Activated T-helper 1 cell treated with anti-CD3 and anti-CD28 coated beads, Interleukin-2, amount 50 U/mL, for 16 hours (primary cell): ENCODE measurements at places on chromosomes 1 and 21.

- DNase-seq, result no peak
These were observed 16.8 kb upstream of the PDXK start for GRCh38 chr21:43701936-43702784.

- no peak for DNase-seq
These were observed 1.9 kb downstream of the DHRS3 start for GRCh38 chr1:12615865-12616708.

DNA sequence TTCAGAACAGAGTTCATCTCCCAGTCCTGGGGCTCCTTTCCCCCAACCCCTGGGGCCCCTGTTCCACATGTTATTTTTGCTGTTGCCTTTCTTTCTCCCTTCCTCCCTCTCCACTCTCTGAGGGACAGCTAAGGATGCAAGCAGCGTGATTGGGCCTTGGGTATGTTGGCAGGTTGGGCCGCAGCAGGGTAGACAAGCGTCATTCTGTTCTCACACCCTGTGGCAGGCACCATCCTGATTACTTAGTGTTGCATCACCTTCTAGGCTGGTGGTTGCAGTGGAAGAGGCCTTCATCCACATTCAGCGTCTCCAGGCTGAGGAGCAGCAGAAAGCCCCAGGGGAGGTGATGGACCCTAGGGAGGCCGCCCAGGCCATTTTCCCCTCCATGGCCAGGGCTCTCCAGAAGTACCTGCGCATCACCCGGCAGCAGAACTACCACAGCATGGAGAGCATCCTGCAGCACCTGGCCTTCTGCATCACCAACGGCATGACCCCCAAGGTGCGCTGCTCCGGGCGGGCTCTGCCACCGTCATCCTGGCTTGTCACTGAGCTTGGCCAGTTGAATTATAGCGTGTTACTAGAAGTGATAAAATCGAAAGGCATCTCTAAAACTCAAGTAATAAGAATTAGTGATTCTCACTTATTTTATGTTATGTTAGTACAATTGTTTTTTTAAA is 43.4 kb downstream of the VANGL1 start:
- DNase-seq, result no peak

DNA sequence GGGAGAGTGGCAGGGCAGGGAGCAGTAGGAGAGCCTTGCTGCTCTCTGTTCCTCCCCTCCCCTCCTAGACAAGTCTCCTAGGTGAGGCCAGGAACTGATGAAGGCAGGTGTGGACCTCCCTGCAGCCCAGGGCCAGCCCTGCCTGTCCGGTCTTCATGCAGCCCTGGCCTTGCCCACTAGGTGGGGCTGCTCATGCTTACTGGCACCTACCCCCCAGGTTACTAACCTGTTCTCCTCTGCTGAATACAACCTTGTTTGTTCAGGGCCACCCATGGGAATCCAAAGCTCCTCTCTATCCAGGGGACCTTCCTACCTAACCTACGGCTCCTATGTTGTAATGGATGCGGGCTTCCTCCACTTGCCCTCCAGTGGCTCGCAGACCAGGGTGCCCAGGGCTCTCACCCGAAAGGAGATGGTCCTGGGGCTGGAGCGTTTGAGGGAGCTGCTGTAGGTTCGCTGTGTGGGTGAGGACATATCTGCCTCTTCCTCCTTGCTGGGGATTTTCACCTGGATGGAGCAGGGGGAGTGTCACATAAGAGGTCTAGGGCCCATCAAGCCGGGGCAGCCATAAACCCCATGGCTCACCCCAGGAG is 7.9 kb upstream of the TNNT2 start:
- no peak for DNase-seq

- no peak for DNase-seq
These were observed 16.6 kb downstream of the STX12 start for GRCh38 chr1:27789540-27790041.

DNA sequence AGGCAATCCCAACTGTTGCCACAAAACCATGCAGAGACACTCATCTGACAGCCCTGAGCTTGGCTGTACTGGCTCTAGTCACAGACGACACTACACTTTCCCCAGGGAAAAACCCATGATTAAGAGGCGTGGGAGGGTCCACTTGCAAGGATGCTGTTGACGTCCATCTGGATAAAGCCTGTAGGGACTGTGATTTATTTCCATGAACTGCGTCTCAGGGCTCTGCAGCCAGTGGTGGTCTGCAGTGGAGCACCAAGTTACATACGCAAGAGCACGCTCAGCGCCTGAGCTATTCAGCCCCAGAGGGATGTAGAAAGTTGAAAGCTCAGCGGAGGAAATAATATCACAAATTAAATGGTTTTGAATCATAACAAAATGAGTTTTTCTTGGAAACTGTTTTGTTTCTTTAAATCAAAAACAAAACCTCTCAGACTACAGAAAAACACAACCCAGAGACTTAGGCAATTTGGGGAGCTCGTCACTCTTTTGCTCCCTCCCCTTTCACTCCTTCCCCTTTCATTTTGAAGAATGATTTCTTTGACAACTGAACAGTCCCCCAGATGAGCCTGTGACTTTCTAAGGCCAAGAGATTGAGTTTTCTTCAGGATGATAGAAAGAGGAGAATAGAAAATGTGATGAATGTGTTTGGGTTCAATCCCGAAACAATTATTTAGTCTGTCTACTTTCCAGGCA is 71.2 kb downstream of the NGF start:
- DNase-seq, result no peak

DNA sequence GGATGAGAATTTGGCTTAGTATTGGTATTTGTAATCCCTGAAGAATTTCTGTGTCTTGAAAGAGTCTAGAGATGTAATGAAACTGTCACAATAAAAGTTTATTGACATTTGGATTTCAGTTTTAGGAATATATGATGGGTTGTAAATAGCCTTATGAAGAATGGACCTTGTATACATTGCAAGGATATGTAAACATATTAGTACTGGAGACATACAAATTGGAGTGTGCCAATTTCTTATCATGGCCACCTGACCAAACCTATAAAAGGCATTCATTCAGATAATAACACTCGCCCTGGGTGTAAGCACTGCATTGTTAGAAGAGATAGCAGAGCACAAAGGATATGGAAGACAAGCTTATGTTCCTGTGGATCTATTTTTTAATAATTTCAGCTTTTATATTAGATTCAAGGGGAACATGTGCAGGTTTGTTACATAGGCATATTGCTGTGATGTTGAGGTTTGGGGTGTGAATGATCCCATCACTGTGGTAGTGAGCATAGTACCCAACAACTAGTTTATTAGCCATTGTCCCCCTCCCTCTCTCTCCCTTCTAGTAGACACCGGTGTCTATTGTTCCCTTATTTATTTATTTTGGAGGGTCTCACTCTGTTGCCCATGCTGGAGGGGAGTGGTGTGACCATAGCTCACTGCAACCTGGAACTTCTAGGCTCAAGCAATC is 8.6 kb downstream of the S1PR1 start:
- DNase-seq, result no peak

- no peak for DNase-seq
These were observed 80.4 kb downstream of the NPHP4 start for GRCh38 chr1:5911871-5912271.

GRCh38 chr1:84715342-84716019 is 25.2 kb upstream of the SSX2IP start:
- no peak for DNase-seq

DNA sequence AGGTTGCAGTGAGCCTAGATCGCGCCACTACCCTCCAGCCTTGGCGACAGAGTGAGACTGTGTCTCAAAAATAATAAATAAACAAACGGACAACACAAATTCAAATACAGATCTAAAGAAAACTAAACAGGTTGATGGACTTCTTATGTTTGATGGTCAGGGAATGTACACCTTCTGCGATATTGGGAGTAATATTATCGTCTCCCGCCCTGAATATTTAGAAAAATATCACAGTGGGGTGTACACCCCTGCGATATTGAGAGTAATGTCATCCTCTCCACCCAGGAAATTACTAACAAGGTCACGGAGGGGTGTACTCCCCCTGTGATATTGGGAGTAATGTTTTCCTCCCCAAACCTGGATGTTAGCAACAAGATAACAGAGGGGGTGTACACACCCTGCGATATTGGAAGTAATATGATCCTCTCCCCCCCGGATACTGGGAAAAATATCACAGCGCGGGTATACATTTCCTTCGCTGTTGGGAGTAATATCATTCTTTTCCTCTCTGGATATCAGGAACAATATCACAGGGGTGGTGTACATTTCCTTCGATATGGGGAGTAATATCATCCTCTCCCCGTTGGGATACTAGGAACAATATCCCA is 1.4 kb upstream of the CFAP298 start:
- DNase-seq, result no peak

DNA sequence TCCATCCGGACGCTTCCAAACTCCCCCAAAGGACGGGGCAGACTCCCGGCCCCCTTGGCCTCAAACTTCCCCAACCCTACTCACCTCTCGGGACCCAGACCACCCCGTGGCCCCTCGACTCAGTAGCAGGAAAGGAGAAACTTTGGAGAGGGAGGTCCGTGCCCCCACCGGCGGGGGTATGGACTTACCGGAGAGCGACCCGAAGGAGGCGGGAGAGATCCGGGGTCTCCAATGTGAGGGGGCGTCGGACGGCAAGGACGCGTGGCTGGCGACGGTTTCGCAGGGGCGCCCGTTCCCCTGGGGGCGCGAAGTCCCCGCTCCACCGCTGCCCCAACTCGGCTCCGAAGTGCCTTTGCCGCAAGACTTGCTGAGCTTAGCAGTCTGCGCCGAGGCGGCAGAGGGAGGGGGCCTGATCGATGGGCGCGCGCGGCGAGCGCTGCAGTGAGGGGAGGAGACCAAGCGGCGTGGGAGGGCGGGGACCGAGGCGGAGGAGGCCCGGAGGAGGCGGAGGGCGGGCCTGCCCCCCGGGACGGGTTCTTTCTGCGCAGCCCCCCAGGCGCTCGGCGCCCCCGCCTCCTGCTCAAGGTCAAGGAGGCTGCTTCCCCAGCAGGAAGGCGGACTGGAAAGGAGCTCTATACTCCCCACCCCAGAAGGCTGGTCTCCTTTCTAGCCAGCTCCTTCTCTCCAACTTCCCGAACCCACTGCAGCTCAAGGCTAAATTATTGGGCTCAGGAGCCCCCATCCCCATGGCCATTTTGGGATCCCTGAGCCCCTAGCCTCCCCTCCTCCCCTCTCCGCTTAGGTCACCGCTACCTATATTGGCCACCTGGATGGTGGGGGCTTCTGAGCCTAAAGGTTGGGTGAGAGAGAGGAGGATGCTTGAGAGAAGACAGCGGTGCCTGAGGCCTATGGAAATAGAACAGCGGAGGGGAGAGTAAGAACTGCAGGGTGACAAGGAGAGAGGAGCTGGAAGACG is at the start of gene SYT2:
SYT2 (minus strand) TSS at position 385 of the 976 bp plus-strand sequence. CDS start 104,682 bp downstream, outside the sequence.
- DNase-seq, result no peak

DNA sequence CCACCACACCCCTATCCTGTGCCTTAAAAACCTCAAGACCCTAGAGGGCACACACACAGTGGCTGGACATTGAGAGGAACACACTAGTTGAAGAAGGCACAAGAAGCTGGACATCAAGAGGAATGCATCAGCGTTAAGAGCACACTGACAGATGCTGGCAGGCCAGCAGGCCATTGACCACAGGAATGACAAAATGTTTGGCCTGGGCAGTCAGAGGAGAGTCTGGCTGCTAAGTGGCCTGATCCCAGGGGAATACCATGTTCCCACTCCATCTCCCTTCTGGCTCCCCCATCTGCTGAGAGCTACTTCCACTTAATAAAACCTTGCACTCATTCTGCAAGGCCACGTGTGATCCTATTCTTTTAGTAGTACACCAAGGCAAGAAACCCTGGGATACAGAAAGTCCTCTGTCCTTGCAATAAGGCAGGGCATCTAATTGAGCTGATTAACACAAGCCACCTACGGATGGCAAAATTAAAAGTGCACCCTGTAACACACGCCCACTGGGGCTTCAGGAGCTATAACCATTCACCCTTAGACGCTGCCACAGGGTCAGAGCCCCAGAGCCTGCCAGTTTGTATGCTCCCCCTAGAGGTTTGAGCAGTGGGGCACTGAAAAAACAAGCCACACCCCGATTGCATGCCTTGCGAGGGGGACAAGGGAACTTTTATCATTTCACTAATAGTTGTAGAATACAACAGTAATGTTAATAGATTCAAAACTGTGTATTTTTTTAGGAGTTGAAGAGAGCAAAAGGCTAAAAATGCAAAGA is 1216.1 kb upstream of the NCAM2 start:
- no peak for DNase-seq

GRCh38 chr1:234969581-234970400 is 158.8 kb downstream of the TOMM20 start:
- DNase-seq, result no peak

DNA sequence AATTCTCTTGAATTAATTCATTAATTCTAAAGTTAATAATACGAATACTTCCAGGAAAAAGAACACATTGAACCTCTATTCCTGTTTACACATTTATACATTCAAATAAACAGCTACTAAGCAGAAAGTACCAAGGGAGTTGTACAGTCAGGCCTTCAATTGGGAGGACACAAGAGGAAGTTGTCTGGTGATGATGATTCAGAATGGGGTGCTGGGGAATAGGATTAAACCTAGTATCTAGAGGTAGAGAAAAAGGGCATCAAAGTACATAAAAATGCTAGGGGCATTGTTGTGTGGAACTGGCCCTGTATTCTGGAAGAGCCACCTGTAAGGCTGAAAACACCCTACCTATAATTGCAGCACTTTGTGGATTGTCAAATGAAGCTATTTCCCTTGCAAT is 71.7 kb upstream of the MROH9 start:
- DNase-seq, result no peak

GRCh38 chr1:57204091-57204490 is 219.8 kb downstream of the DAB1 start:
- DNase-seq, result no peak

- DNase-seq, result no peak
These were observed 1.3 kb downstream of the TGFBR3 start for GRCh38 chr1:91884459-91885212.

- no peak for DNase-seq
These were observed 32.2 kb downstream of the MIS18A start for GRCh38 chr21:32246571-32247140.

- no peak for DNase-seq
These were observed 1656.0 kb downstream of the MRPL39 start for GRCh38 chr21:23951251-23951650.

DNA sequence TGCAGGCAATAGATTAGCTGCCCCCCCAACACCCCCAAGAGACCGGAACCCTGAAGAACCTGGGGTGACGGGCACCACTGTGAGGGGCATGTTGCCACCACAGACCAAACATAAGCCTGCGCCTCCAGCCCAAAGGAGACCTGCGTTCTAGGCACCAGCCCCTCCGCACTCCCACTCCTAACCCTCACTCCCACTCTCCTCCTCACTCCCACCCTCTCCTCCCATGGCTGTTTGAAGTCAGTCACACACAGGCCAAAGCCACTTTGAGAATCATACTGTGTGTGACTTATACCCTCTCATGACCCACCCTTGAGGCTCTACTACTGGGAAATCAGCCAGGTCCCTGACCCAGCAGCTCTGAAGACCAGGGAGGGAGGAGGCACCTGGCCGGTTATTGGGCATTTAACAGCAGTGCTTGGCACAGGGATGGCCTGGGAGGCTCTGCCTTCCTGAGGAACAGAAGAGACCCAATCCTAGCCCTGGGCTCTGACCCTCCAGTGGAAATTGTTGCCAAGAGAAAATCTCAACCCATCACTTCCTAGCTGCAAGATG is 43.5 kb downstream of the FBXO2 start:
- no peak for DNase-seq

GRCh38 chr1:219317762-219318353 is 144.2 kb downstream of the LYPLAL1 start:
- DNase-seq, result no peak
